ENCODE measurements at places on chromosomes 7 and 10. TPM values are rescaled to one million over a fixed set of nuclear protein-coding genes. Genes with fewer than 3 reads are reported as not detected.

DNA sequence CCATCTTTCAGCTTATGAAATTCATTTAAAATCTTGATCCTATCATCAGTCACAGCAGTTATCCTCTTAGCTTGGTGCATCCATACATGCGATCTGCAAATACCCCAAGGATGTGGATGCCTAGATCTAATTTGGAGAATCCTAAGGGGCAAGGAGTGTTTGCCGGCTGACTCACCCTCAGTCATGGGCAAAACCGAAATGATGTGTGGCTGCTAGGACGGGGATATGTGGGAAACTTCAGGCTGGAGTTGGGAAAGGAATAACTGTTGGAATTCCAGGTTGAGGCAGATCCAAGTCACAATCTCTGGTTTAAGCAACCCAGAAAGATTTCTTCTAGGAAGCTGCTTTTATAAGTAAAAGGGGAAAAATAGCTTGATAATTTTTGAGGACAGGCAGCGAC lies 19.7 kb upstream of the GOT1 start:
- peak; percentile 14 for DNase-seq

- DNase-seq: no peak
These were observed 9.3 kb downstream of the TBL2 start for GRCh38 chr7:73569042-73569608.

Gene IL6
- total RNA-seq: 14.3 TPM

Gene VSTM4
- 0.12 TPM for total RNA-seq

Gene CABCOCO1
- total RNA-seq: not detected

Gene MCM7
- total RNA-seq: 221 TPM

GRCh38 chr7:49398746-49399145 lies 374.7 kb upstream of the VWC2 start:
- peak; percentile 85 for DNase-seq

DNA sequence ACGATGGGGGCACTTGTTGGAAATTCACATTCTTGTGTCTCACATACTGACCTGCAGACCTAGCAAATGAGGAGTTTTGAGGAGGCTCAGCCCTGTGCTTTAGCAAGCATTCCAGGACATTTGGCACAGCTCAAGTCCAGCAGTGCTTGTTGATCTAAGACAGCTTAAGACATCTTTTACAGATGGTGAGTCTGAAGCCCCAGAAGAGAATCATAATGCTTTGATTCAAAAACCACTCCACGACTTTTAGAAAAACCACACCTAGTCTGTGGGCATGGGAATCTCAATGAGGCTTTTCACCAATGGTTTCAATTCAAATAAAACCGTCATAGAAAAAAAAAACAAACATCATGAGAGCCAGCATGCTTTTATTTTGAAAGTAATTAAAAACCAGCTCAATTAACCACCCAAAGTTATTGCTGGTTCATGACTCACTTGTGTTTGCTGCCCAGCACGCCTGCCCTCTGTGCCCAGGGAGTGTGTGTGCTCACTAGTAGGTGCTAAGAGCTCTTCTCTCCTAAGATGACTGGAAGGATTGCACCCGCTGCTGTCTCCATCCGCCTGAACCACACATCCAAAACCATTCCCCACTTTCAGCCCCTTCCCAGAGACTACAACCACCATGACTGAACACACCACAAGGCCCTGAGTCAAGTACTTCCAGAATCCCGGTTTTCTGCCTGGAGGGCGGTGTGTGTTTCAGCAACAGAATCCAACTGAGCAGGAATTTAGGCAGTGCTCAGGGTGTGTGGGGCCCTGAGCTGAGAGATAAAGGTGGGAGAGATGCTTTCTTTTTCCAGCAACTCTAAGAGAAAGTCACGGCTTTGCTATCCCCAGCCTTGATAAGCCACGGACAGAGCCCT lies 130.2 kb upstream of the ADAM12 start:
- DNase-seq: peak; percentile 68

Gene EPHB4
- total RNA-seq: 24.6 TPM

Gene IFIT2
- 5.8 TPM for total RNA-seq

Gene AKR1D1
- total RNA-seq: not detected

DNA sequence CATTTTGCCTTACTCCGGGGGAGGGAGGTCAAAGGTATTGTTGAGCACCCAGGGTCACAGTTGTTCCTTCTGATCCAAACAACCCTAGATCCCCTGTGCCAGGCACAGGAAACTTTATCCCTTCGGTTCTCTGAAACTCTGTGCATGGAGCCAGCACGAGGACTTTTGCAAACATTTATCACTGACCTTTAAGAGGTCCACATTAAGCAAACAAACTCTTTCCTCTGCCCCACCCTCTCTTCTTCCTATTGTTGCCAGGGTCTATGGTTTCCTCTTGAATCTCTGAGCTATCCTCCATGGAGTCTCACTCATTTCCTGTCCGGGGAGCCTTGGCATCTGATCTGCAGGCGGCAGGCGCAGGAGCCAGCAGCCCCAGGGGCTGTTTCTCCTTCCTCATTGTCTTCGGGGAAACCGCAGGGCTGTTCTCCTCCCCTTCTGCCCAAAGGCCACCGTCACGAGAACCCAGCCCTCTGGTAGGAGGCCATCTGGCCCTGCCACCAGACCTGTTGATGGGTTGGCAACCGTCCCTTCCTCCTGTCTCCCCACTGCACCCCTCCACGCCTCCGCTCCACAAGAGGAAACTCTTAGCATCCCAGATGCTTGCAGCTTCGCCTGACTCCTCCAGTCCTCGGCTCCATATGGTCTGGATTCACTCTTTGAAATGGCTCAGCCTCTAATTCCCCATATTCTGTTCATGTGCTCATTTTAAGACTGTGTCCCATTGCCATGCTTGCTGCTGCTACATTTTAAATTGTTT lies 327.3 kb upstream of the NRP1 start:
- peak; percentile 100 for DNase-seq

Gene GAD2
- total RNA-seq: not detected

DNA sequence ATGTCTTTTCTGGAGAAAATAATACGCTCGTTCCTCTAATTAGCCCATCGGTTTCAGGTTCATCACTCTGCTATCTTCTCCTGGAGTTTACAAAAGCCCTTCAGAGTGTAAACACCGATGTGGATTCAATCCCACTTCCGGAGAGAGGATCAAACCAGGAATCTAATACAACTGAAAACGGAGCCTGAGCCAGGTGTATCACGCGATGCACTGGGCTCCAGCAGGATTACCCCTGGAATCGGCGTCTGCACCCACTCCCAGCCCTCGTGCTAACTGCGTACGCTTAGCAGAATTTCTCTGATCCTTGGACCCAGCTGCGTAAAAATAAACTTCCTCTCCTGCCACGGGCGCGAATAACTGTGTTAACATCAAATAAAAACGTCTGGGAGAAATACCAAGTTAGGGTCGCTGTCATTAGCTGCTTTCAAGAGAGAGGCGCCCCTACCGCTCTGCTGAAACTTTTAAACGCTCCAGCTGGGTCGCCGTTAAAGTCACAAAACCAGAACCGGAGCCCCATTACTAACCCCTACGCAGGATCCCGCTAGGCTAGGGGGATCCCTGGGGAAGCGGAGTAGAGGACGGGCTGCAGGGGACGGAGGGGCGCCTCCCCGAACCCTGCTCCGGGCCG lies 502 bp downstream of the ZNF3 start:
- DNase-seq: no peak

Gene DHX32
- 28.1 TPM for total RNA-seq

GRCh38 chr7:41869091-41869490 lies 166.2 kb upstream of the INHBA start:
- peak; percentile 74 for DNase-seq

- DNase-seq: no peak
These were observed 229.4 kb downstream of the TNS3 start for GRCh38 chr7:47352394-47352968.

Gene TRIM74
- total RNA-seq: not detected

GRCh38 chr10:101014230-101014884 lies 14.7 kb downstream of the LZTS2 start:
- peak; percentile 59 for DNase-seq

Gene RGR
- total RNA-seq: not detected

Data from RPMI7951 (cell line).